Cardiac septum (tissue), 1 donor: ENCODE measurements at places on chromosomes 4 and X. TPM values are rescaled to one million over a fixed set of nuclear protein-coding genes. Genes with fewer than 3 reads are reported as not detected.

DNA sequence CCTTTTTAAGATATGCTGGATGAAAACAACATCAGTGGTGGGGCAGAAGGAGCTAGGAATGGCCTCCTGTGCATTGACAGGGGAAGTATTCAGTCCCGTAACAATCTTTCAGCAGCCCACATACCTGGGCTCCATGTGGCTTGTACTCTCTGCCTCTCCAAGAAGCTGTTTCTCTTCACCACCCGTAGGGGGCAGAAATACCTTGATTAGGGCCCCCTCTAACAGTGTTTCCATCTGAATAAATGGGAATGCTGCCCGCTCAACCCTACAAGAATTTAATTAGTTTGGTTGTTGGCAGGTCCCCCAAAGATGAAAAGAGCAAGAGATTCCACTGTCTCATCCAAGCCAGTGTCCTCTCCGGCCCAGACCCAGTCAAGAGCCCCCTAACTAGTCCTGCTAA lies 155.2 kb downstream of the SMIM20 start:
- no peak for DNase-seq

- DNase-seq: no peak
Measured at GRCh38 chr4:117137145-117137544, 51.8 kb upstream of the TRAM1L1 start.

DNA sequence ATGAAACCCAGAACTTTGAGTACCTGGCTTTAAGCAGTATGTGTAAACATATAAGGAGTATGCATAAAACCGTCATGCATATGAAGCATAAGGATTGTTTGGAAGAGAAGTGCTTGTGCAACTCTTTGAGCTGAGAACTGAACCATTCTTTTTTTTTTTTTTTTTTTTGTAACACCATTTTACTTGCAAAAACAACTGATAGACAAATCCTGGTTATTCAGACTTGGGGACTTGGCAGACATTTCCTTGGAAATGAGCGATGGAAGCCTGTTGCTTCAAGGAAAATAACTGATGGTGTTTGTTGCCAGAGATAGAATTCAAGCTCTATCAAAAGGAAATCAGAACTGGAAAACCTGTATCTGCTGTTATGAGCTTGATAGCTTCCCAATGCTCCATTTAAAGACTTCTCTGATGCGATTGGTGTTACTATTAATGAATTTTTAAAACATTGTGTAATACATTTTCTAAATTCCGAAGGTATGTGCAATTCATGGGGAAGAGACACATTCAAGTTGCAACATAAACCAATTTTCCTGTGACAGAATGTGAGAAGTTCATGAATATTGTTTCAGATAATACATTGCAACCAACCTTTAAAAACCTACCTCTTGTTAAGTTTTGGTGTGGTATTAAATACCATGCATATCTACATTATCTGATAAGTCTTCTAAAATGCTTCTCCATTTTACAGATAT lies 47.0 kb upstream of the FAT1 start:
- DNase-seq: no peak

C4orf33 gene
- total RNA-seq: 5.7 TPM

LRP2BP gene
- 1.5 TPM for total RNA-seq

DNA sequence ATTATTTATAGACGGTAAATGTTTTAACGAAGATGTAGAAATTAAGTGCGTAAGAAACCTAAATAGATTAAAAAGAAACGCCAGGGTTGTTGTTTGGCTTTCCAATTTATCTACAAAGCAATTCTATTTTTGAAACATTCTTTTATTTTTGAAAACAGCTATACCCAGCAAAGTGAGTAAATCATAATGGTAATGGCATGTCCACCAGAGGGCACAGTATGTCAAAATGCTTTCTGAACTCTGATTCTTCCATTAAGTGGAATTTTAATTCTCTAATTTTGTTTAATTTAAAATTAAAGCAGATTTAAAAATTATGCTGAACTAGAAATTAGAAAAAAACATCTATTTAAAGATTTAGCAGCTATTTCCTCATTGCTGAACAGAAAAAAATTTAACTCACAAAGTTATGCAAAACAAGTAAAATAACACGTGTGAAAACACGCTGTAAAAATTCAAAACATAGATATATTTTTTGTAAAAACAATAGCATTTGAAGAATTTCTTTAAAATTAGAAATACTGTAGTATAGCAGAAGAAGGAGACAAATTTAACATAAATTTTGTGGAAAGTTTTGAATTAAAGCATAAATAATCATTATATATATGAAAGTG lies 26.5 kb downstream of the RASSF6 start:
- DNase-seq: no peak

- no peak for DNase-seq
Measured at GRCh38 chr4:10831727-10832408, 147.3 kb upstream of the CLNK start.

GRCh38 chr4:11546391-11547175 lies 117.9 kb upstream of the HS3ST1 start:
- DNase-seq: no peak

TRIM75 gene
- total RNA-seq: not detected

NRK gene
- 4.9 TPM for total RNA-seq

FRG2 gene
- not detected for total RNA-seq

- DNase-seq: no peak
Measured at GRCh38 chr4:152676052-152676854, 3.5 kb downstream of the TMEM154 start.

FAM156A gene
- total RNA-seq: 9.4 TPM
